ENCODE measurements at places on chromosomes 4 and X. TPM values are rescaled to one million over a fixed set of nuclear protein-coding genes. Genes with fewer than 3 reads are reported as not detected.

The TCEAL6 gene
- not detected for total RNA-seq

The CYP2U1 gene
- total RNA-seq, result 8.1 TPM

The SPANXN4 gene
- total RNA-seq, result not detected

The ABCG2 gene
- 3.5 TPM for total RNA-seq

The TCEAL7 gene
- total RNA-seq, result 8.1 TPM

The SATL1 gene
- 0.06 TPM for total RNA-seq

The SCOC gene
- 68.5 TPM for total RNA-seq

The FGA gene
- 20.9 TPM for total RNA-seq

The PDZD4 gene
- total RNA-seq, result 15.1 TPM

The PABPC4L gene
- total RNA-seq, result 1.1 TPM

The FGB gene
- 7.5 TPM for total RNA-seq

The PAGE1 gene
- total RNA-seq, result not detected

The ENAM gene
- 9.6 TPM for total RNA-seq

The RTL9 gene
- total RNA-seq, result 0.17 TPM

The CLCN4 gene
- 8.0 TPM for total RNA-seq

The ADGRG4 gene
- total RNA-seq, result not detected

The C4orf36 gene
- total RNA-seq, result 0.89 TPM

The LONRF3 gene
- 4.7 TPM for total RNA-seq

The TMSB15A gene
- total RNA-seq, result not detected

The SERTM2 gene
- total RNA-seq, result 0.06 TPM

The LRIT3 gene
- total RNA-seq, result 0.23 TPM

The VCX gene
- not detected for total RNA-seq

The HMX1 gene
- not detected for total RNA-seq

The MAGEB10 gene
- total RNA-seq, result not detected

The PAGE5 gene
- not detected for total RNA-seq

The JADE3 gene
- 8.4 TPM for total RNA-seq

The PDGFRA gene
- 51.5 TPM for total RNA-seq

The OPHN1 gene
- 7.6 TPM for total RNA-seq

The SMIM31 gene
- total RNA-seq, result 21.8 TPM

The IL13RA2 gene
- total RNA-seq, result 0.32 TPM

The TAF7L gene
- total RNA-seq, result not detected

The CCDC110 gene
- total RNA-seq, result 0.78 TPM

The SSX2B gene
- 0.26 TPM for total RNA-seq

The RLIM gene
- total RNA-seq, result 30.1 TPM

The CXCL6 gene
- 3.4 TPM for total RNA-seq

The XAGE1A gene
- total RNA-seq, result not detected

The RENBP gene
- 19.5 TPM for total RNA-seq

The LRRC66 gene
- total RNA-seq, result 1.9 TPM

The RASSF6 gene
- total RNA-seq, result 20.1 TPM

The REPS2 gene
- total RNA-seq, result 17.9 TPM

The WDR17 gene
- 9.4 TPM for total RNA-seq

The TRIM75 gene
- total RNA-seq, result not detected

The ARHGAP6 gene
- total RNA-seq, result 12.0 TPM

The SPANXN3 gene
- not detected for total RNA-seq

The UGT8 gene
- total RNA-seq, result 72.8 TPM

The UGT2B10 gene
- 10.2 TPM for total RNA-seq

The TNIP3 gene
- total RNA-seq, result 0.32 TPM

The G3BP2 gene
- 146 TPM for total RNA-seq

The HAND2 gene
- total RNA-seq, result 104 TPM

The ERAS gene
- not detected for total RNA-seq

The PCSK1N gene
- total RNA-seq, result 21.3 TPM

The EXOC1L gene
- not detected for total RNA-seq

The COL4A5 gene
- total RNA-seq, result 98.8 TPM

The TEX13B gene
- total RNA-seq, result not detected
